ENCODE measurements at places on chromosomes 7 and 10.

DNA sequence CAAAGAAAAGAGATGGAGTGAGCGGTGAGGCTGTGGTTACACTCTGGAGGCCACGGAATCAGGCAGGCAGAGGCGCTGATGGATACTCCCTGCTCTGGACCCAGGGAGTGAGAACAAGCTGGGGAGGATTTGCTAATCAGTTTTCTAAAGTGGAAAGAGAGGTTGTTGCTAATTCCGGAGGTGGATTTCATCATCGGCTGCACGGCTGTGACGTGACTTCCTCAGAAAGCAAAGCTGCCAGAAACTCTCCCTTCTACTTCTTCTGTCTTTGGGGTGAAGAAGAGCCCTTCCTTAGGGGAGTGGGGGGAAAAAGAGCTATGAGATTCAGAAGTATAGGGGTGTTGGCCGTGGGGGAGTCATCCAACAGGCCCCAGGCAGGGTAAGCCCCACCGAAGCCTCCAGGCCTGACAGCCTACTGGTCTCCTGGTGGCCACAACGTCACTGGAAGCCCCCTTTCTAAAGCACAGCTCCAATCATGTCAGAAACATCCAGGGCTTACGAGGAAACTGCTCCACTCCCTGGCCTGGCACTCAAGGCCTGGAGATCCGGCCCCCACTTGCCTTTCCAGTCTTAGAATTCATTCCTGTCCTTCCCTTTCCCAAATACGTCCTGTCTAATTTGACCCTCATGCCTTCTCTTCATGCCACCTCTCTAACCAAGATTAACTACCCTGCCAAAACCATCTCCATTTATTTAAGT lies 114.5 kb downstream of the HIP1 start:
- DNase-seq, result no peak

GRCh38 chr10:106044503-106044902 lies 1120.0 kb downstream of the SORCS1 start:
- no peak for DNase-seq

DNA sequence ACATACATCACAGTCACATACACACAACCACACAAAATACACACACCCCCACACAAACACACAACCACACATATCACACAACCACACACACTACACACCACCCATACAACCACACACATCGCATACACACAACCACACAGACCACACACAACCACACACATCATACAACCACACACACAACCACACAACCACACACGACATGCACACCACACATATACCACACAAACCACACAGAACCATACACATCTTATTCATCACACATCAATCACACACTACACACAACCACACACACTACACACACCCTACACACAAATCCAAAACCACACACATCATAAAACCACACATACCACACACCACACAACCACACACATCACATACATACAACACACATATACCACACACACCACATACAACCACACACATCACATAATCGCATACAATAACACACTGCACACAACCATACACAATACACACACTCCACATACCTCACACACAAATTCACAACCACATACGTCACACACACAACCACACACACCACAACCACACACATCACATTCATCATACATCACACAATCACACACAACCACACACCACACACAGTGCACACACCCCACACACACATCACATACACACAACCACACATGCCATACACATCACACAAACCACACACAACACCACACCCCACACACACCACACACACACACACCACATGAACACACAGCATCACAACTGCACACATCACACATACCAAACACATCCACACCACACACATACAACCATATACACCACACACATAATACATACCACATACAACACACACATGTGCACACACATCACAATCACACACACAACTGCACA lies 30.4 kb downstream of the GPRIN2 start:
- no peak for DNase-seq

DNA sequence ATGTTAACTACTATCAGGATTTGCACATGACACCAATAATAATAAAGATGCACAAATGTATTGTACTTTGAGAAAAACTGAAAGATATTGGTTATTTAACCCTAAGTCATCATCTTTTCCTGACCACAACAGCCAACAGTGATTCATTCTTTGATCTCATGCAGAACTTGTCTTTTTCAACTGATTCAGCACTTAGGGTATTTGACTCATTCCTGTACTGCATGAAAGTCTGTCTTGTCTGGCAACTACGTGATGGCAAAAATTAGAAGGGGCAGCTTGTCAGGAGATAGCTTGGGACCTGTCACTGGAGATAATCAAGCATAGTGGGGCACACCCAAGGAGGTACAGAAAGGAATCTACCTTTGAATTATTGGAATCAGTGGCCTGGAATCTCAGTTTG lies 77.8 kb upstream of the LRRC17 start:
- DNase-seq, result peak; percentile 85

DNA sequence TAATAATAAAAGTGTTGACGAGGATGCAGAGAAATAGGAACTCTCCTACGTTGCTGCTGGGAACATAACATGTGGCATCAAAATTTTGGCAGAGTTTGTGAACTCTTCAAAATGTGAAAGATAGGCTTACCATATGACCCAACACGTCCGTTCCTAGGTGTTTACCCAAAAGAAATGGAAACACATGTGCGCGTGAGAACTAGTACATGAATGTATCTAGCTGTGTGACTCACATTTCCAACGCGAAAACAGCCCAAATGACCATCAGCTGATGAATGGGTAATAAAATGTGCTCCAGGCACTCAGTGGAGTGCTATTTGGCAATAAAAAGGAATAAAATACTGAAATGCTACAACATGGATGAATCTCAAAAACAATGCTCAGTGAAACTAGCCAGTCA lies 10.4 kb upstream of the ELFN1 start:
- no peak for DNase-seq

DNA sequence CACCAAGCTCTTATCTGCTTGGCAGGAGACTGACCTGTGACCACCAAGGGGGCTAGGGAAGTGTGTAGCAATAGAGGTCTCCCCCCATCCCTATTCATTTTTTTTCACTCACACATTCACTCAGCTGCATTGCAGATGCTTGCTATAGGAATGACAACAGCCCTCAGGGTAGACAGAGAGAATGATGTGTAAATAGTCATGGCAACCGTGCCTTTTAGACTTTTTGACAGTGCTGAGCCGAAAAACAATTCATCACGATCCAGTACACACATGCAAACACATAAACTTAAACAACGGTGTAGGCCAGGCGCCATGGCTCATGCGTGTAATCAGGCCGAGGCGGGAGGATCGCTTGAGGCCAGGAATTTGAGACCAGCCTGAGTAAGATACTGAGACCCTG lies 7.6 kb upstream of the ELN start:
- DNase-seq, result no peak

DNA sequence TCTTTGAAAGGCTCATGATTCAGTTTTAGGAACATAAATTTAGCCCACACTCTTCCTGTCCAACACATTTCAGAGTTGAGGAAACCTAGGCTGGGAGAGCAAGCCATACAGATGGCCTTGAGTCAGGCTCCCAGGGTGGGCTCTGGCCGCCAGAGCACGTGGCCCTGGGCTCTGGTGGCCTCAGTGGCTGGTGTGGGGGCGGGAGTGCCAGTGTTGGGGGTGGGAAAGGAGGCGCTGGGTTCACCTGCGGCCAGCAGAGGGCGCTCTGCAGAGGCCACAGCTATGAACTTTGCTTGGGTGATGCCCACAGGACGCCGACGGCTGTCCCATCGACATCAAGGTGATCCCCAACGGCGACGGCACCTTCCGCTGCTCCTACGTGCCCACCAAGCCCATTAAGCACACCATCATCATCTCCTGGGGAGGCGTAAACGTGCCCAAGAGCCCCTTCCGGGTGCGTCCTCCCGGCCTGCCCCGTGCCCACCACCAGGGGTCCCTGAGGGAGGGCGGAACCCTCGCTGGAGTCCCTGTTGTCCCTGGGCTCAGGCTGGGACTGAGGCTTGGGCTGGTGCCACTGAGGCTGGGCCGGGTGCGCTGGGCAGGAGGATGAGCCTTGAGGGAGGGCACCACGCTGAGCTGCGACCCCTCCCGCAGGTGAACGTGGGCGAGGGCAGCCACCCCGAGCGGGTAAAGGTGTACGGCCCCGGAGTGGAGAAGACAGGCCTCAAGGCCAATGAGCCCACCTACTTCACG lies 11.9 kb downstream of the FLNC start:
- DNase-seq, result no peak

DNA sequence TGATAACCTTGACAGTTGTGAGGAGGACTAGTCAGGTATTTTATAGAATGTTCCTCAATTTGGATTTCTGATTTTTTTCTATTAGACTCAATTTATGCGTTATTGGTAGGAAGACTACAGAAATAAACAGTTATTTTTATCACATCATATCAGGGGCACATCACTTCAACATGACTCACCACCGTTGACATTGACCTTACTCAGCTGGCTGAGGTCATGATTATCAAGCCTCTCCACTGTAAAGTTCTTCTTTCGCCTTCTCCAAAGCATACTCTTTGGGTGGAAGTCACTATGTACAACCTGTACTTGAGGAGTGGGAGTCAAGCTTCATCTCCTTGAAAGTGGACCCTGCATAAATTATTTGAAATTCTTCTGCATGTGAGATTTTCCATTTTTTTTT lies 194.3 kb upstream of the IGFBP3 start:
- no peak for DNase-seq

- no peak for DNase-seq
Measured at GRCh38 chr10:62278441-62278910, 9.8 kb upstream of the RTKN2 start.

DNA sequence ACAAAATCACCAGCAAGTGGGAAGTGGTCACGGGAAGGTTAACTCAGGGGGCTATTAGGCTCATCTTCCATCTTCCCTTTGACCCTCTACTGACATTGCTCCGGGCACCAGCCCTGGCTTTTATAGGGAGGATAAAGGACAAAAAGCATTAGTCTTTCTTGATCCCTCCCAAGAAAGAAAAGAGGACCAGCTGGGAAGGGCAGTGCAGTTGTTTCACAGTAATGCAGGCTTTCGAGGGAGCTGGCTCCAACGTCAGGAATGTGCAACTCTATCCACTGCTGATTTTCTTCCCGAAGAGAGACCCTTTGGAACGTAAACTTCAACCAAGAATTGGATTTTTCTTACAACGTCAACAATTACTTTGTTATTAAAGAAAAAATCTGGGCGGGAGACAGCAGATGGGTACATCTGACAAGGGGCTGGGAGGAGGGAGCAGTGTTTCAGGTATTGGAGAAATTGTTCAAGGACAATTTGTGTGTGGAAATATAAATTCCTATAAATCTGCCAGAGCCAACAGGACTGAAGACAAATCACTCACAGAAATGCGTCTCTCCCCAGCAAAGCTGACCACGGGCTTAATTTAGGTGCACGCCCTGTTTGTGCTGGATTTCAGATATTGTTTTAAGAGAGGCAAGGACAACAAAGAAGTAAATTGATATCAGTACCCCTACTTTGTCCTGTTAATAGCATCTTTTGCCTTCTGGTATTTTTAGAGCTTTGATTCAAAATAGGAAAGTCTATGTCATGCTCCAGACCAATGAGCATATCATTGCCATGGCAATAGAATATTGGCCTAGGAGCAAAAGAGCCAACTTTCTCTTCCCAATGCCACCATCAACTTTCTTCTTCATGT lies 23.4 kb upstream of the ARID5B start:
- DNase-seq, result no peak

DNA sequence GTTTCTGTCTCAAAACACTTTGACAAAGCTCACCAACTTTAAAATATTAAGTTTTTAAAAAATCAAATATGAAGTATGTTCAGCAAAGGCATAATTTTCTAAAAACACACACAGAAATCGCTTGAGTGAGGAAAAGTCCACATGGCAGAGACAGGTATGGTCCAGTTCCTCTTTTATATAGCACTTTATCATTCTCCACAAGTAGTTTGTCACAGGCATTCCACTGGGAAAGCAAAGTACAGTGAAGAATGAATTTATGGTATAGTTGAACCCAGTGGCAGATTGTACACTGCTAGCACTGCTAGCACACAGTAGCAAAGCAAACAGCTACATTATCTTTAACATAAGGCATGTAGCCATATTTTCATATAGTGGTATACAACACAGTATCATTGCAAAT lies 102.3 kb downstream of the HECTD2 start:
- no peak for DNase-seq
